ENCODE measurements at places on chromosomes 7 and 10. TPM values are rescaled to one million over a fixed set of nuclear protein-coding genes. Genes with fewer than 3 reads are reported as not detected.

DGKI gene
- total RNA-seq = 2.0 TPM

- peaks cover 5% of the 10 kb centered on the region for H3K36me3 ChIP-seq
- no peaks in the 10 kb centered on the region for H3K4me1 ChIP-seq
- no peak overlapping the region for H3K27ac ChIP-seq
- H3K4me3 ChIP-seq = no peak overlapping the region
Measured at GRCh38 chr10:112763916-112764520, 186.0 kb upstream of the TCF7L2 start.

DNA sequence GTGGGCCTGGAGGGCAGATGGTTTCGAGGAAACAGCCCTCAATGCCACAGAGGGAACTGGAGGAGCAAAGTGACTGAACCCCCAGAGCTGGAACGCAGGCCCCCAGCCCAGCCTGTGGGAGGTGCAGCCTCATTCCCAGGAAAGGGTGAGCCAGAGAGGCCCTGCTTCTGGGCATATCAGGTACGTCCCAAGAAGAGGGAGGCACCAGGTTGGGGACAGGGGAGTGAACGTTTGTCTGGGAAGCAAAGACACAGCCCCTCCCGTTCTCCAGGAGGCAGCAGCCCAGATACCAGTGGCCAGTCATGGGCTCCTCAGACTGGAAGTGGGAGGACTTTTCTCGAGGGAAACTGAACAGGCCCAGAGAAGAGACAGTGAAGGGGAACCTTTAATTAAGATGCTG, 74.3 kb upstream of the RET start:
- H3K36me3 ChIP-seq = no peaks in the 10 kb centered on the region
- H3K27me3 ChIP-seq = no peaks in the 10 kb centered on the region
- H3K27ac ChIP-seq = no peak overlapping the region
- H3K4me1 ChIP-seq = no peaks in the 10 kb centered on the region
- no peak overlapping the region for H3K4me3 ChIP-seq

SH2D4B gene
- total RNA-seq = 0.05 TPM

HILPDA gene
- total RNA-seq = 13.6 TPM

- no peak overlapping the region for H3K27ac ChIP-seq
- no peaks in the 10 kb centered on the region for H3K36me3 ChIP-seq
- no peak for DNase-seq
- no peak overlapping the region for H3K4me3 ChIP-seq
- H3K27me3 ChIP-seq = peaks cover 6% of the 10 kb centered on the region
Measured at GRCh38 chr10:79910344-79910743, 38.6 kb downstream of the SFTPD start.

DNA sequence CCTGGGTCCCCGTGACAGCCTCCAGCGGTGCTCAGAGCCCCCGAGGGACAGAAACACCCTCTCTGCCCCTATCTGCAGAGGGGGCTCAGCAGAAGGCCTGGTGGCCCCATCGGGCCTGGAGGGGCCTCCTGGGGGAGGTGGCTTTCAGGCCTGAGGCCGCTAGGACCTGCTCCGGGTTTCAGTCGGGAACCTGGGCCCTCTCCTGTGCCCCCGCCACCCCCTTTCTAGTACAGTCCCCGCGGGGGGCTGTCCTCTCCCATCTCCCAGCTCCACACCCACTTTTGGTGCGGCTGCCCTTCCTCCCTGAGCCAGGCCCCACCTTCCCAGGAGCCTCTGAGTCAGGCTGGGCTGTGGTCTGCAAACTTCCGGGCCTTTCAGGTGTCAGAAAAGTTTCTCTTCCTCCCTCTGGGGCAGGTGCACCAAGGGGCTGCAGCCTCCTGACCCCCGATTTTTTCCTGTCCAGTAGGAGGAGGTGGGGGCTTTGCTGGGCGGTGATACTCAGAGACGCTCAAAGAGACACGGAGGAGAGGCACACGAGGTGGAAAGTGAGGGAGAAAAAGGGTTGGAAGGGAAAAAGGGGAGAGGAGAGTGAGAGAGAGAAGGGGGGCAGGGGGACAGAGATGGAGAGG, 692 bp downstream of the CARD11 start:
- DNase-seq = peak; percentile 90
- H3K4me3 ChIP-seq = peak overlapping the region; percentile 99
- no peaks in the 10 kb centered on the region for H3K27me3 ChIP-seq
- peak overlapping the region; percentile 99 for H3K27ac ChIP-seq
